ENCODE measurements at places on chromosomes 7 and 10. TPM values are rescaled to one million over a fixed set of nuclear protein-coding genes. Genes with fewer than 3 reads are reported as not detected.

DNA sequence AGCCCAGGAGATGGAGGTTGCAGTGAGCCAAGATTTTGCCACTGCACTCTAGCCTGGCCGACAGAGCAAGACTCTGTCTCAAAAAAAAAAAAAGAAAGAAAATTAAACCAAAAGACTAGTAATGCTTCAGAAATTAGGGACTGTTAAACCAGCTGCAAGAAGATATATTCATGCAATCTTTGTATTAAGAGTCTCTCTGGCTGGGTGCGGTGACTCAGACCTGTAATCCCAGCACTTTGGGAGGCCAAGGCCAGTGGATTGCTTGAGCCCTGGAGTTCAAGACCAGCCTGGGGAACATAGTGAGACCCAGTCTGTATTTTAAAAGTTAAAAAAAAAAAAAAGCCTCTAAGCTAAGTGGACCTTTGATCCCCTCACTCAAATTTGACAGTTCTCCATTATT lies 2.5 kb upstream of the HNRNPF start:
- no peak for DNase-seq

DNA sequence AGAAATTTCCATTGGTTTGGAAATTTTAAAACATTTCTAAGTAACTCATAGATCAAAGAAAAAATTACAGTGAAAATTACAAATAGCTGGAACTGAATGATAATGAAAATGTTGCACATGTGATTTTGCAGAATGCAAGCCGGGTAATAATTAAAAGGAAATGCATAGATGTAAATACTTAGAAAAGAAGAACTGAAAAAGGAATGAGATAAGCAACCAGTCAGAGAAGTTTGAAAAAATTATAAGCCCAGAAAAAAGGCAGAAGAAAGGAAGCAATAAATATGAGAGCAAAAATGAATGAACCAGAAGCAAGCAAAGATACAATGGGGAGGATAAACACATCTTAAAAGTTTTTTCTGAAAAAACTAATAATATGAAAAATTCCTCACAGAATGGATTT lies 3.2 kb upstream of the TMEM273 start:
- DNase-seq, result no peak

The NUTM2E gene
- 0.67 TPM for polyA plus RNA-seq

- no peak for DNase-seq
Observed at GRCh38 chr7:15279640-15280039, 282.2 kb downstream of the AGMO start.

The EMX2 gene
- polyA plus RNA-seq, result 9.0 TPM

DNA sequence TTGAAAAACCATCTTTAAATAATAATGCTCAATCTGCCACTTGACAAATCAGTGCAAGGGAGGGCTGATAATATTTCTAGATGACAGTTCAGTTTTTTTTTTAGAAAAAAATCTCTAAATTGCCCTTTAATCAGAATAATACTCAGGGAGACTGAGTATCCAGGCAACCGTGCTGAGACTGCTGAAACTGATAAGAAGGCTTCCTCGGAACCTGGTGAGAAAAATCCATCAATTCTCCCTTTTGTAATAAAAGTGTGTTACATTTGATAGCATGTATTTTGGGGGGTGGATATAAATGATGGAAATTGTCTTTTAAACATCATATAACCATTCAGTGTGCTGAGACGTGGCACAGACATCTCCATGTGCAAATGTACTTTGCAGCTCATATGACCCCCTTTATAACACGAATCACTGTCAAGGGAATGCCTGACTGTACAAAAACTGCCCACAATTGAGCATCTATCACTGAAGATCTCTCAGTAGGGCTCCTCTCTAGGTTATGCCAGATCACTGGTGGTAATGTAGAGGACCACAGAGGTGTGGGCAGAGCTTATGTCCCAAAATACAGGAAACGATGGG lies 491.1 kb upstream of the ADARB2 start:
- no peak for DNase-seq

- DNase-seq, result peak; percentile 59
Observed at GRCh38 chr7:44114586-44115310, 8.6 kb downstream of the POLD2 start.

GRCh38 chr7:41922373-41922772 lies 219.5 kb upstream of the INHBA start:
- no peak for DNase-seq

GRCh38 chr10:35336921-35337823 lies 863 bp downstream of the CCNY start:
- peak; percentile 31 for DNase-seq

GRCh38 chr7:17663061-17663675 lies 277.1 kb downstream of the SNX13 start:
- no peak for DNase-seq

The SLC39A12 gene
- not detected for polyA plus RNA-seq

DNA sequence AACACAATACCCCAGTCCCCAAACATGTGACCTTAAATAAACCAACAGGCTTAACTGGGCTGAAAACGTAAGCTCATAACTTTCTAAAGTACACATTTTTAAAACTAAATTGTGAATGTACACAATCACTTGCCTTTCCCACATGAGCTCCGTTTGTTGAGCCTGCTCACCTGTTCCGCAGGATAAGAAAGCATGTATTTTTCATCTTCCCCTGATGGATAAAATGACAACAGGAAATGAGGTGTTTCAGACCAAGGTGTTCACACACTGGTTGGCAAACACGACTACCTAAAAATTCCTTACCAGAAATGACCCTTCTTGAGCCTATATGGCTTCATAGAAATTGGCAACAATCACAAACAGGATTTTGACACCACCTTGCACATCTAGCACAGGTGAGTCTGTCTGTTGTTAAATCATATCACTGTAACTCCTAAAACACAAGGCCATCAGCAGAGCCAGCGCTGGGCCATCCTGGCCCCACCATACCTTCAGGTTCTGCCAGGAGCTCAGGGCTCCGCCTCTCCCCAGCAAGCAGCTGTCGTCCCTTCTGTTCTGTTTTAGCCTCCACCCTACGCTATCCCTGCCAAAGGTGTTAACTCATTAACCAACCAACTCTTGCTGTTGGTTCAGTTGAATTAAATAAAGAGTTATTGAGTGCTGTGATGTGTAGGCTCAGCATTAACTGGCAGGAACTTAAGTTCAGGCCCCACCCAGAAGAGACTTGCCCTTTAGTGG lies 73.6 kb upstream of the RNF32 start:
- no peak for DNase-seq

GRCh38 chr7:118793582-118793981 lies 569.1 kb downstream of the ANKRD7 start:
- no peak for DNase-seq

- DNase-seq, result no peak
Observed at GRCh38 chr10:43598446-43598845, 7.8 kb upstream of the ZNF485 start.

The GPC2 gene
- polyA plus RNA-seq, result 10.1 TPM

GRCh38 chr7:121139427-121139826 lies 150.9 kb downstream of the CPED1 start:
- DNase-seq, result no peak

GRCh38 chr10:356452-356851 lies 221.2 kb downstream of the ZMYND11 start:
- no peak for DNase-seq

GRCh38 chr7:6375348-6376101 lies 72.2 kb downstream of the DAGLB start:
- DNase-seq, result no peak

DNA sequence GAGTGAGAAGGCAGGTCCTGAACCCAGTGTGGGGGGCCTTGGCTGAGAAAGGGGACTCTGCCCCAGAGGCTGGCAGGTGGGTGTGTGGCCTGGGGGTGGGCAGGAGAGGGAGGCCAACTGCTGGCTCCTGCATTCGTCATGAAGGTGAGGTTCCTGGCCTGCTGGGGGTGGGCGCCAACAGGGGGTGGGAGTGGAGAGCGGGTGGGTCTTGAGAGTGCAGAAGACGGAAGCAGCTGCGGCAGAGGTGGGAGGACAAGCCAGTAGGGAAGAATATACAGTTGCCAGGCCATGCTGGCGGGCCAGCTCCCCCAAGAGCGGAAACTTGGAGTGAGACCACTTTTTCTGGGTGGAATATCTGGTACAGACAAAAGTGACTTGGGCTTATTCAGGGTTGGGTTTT lies 23.4 kb downstream of the GHRHR start:
- DNase-seq, result no peak

DNA sequence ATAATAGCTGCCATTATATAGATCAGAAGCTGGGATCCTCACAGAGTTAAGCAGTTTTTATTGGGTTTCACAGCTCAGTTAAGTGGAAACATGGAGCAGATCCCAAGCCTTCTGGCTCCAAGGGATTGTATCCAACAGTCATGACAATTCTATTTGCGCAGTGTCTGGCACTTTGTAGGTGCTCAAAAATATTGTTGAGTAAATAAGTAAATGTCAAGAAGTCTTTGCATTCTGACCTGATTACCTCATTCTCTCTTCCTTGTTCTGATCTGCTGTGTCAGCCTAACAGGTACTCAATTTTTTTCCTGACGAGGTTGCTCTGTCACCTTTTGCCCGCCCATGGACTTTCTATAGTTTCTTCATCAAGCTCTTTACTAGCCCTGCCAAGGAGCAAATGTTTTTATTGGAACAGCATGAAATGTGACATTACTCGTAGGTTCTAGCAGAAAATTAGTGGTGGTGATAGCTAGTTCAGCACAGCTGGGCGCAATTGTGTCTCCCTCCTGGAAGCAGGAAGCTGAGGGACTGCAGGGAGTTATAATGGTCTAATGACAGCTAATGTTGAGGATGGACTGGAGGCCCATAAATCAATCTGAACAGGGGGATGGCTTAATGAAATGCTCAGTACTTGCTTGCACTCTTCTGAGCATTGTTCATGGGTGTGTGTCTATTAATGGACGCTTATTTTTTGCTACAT lies 680.2 kb downstream of the CCSER2 start:
- DNase-seq, result no peak

GRCh38 chr10:10385831-10386230 lies 631.8 kb upstream of the CELF2 start:
- DNase-seq, result no peak

The EFCAB10 gene
- 0.93 TPM for polyA plus RNA-seq

DNA sequence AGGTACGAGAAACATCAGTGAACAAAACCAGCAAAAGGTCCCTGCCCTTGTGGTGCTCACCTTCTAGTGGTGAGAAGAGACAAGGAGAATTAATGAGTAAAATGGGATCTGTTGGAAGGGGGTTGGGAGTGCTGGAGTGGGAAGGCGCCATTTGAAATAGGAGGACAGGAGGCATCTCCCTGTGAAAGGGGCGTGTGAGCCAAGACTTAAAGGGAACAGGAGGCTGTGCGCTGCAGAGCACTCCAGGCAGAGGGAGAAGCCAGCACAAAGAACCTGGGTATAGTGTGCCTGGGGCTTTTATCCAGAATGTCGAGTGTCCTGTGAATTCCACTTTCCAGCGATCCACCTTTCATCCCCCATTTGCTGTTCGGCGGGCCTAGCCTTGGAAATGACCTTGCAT lies 497.9 kb upstream of the GALNT17 start:
- DNase-seq, result no peak

GRCh38 chr10:43322769-43323168 lies 48.7 kb upstream of the FXYD4 start:
- peak; percentile 71 for DNase-seq

DNA sequence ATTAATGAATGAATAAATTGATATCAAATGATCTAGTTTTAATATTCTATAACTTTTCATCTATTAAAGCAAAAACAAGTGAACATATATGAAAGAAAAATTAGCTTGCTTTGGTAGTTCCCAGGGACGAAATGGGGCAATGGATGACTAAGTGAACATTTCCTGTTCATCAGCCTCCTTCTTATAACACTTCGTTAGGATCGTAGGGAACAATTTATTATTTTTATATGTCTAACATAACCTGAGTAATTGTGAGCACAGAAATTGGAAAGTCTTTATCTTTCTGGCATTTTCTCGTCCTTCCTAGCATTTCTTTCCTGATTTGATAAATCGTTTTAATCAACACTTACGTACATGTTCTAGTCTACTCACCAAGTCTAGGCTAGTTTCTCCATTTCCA lies 59.1 kb upstream of the PPP1R3C start:
- DNase-seq, result no peak

The HABP2 gene
- 0.10 TPM for polyA plus RNA-seq

The AQP1 gene
- 116 TPM for polyA plus RNA-seq

The CALCR gene
- polyA plus RNA-seq, result 11.0 TPM

The ELN gene
- polyA plus RNA-seq, result 87.1 TPM

DNA sequence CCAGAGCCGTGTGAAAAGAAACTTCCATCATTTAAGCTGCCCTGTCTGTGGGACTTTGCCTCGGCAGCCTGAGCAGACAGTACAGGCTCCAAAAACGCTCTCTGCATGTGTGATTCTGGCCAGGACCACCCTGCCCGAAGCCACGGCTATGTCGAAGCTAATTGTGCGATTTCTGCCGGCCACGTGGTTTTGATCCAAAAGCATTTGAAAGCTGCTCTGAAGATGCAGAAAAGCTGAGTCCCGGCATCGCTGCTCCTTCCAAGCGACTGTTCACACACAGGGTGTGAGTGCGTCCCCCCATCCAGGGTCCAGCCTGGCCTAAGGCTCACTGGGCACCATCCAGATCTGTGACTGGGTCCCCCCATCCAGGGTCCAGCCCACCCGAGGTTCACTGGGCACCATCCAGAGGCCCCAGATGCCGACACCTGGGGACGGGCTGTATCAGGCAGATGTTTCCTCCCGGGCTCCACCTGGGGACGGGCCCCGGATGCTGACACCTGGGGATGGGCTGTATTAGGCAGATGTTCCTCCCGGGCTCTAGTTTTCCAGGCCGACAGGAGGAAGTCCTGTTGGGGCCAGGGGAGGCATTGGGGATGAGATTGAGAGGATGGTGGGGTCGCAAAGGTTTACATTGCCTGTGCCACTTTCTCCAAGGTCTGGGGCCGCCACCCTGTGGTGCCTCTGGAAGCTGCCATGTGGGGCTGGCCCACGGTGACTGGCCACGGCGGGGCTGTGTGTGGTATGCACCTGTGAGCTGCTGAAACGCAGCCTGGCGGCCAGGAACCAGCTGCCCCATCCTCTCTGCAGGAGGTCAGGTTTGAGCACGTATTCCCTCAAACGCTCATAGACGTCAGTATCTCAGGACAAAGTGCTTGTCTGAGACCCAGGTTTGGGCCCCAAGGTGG lies 527.4 kb downstream of the DNAJB6 start:
- no peak for DNase-seq

The APBB1IP gene
- polyA plus RNA-seq, result 3.9 TPM

DNA sequence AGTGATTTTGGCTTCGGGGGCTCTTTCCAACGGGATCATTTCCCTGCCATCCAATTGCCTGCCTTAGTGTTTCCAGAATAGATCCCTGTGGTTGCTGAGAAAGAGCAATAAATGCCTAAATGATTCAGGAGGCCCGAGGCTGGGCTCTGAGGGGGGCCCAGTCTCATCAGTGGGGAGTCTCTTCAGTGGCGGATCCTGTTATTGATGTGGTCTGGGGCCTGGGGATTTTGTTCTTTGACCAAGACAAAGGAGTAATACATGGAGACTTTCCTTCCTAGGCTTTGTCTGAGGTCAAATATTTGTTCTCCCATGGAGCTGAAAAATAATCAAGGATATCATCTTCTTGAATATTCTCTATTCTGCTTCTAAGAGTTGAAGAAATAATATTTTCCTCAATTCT lies 40.8 kb downstream of the TAS2R41 start:
- no peak for DNase-seq

All from hindlimb muscle (tissue), 1 donor.